ENCODE measurements at places on chromosomes 7 and 10.

- no peak for DNase-seq
These were observed 4.3 kb downstream of the ELOVL3 start for GRCh38 chr10:102230264-102230860.

DNA sequence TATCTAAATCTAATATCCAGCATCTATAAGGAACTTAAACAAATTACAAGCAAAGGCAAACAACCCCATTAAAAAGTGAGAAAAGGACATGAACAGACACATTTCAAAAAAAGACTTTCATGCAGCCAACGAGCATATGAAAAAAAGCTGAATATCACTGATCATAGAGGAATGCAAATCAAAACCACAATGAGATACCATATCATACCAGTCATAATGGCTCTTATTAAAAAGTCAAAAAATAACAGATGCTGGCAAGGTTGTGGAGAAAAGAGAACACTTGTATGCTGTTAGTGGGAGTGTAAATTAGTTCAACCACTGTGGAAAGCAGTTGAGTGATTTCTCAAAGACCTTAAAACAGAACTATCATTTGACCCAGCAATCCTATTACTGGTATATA lies 334.4 kb upstream of the CACNA2D1 start:
- no peak for DNase-seq

DNA sequence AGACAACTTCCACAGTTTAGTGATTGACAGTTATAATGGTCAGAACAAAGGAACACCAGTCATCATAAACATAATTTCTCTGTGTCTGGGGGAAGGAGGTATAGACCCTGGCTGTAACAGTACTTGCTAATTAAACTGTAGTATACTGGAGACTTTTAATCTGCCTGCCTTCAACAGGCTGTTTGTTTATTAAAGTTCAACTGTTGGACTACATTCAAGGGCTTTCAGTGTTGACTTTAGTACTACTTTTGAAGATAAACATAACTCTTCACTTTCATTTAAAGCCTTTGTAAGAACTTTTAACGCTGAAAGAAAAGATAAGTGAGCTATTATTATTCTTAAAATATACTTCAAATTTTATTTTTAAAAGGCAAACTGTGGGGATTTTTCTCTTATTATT lies 15.5 kb upstream of the PTTG1IP2 start:
- no peak for DNase-seq

- no peak for DNase-seq
These were observed 142.3 kb downstream of the VPS50 start for GRCh38 chr7:93374345-93374940.

DNA sequence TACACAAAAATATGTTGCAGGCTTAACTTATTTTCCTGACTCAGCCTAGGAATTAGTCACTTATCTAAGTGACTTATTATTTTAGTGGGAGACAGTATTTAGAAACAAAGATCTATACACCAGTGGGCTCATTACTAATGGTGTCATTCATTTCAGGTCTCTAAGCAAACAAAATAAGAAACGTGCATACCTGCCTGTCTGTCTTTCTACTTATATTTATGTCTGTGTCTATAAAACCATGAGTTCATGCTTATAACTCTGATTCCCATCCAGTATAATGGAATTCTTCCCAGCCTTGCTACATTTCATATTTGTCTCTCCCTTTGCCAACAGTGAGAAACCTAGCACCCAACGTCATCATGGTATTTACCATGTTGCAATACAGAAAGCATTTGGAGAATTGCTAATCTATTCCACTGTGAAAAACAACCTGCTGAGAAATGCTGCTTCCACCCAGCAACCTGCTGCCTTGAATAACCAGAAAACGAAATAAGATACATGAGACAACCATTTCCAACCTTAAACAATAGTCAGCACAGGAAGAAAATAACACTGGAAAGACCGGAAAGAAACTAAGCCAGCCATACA lies 501.0 kb downstream of the GLRX3 start:
- DNase-seq: no peak

DNA sequence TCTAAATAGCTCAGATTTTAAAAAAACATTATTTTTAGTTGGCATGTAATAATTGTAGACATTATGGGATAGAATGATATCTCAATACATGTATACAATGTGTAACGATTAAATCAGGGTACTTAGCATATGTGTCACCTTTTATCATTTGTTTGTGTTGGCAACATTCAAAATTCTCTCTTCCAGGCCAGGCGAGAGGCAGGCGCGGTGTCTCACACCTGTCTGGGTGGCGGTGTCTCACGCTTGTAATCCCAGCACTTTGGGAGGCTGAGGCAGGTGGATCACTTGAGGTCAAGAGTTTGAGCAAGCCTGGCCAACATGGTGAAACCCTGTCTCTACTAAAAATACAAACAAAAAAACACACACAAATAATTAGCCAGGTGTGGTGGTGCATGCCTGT lies 151.7 kb downstream of the RTKN2 start:
- DNase-seq: no peak

All from GM12878 (cell line).